ENCODE measurements at places on chromosomes 16 and 17.

DNA sequence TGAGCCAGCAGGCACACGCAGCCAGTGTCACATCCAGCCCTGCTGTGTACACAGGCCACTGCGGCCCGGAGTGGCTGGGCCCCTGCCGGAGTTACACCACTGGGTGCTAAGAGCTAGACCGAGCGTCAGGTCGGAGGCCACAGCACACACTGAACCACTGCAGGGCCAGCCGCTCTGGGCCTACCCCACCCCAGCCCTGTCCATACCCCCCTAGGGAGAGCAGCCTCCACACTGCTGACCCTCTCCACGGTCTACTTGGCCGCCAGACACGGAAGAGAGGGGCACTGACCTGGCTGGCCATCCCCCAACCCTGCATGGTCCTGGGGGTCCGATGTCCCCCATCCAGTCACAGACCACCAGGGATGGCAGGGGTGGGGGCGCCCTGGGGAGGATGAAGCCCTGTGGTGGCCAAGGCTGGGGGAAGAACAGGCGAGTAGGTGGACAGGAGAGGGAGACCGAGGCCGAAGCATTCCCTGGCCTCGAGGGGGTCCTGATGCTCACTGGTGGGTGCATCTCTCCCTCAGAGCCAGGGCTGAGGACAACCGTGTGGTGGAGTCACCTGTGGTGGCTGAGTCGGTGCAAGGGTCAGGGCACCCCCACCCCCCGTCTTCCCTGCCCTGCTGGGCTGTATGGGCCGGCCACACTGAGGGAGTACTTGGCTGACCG lies 34.9 kb upstream of the ZC3H18 start:
- DNase-seq, result no peak

GRCh38 chr16:83552228-83552627 lies 255.6 kb upstream of the HSBP1 start:
- DNase-seq, result no peak

- DNase-seq, result no peak
Measured at GRCh38 chr17:1435326-1435725, 20.7 kb downstream of the CRK start.

DNA sequence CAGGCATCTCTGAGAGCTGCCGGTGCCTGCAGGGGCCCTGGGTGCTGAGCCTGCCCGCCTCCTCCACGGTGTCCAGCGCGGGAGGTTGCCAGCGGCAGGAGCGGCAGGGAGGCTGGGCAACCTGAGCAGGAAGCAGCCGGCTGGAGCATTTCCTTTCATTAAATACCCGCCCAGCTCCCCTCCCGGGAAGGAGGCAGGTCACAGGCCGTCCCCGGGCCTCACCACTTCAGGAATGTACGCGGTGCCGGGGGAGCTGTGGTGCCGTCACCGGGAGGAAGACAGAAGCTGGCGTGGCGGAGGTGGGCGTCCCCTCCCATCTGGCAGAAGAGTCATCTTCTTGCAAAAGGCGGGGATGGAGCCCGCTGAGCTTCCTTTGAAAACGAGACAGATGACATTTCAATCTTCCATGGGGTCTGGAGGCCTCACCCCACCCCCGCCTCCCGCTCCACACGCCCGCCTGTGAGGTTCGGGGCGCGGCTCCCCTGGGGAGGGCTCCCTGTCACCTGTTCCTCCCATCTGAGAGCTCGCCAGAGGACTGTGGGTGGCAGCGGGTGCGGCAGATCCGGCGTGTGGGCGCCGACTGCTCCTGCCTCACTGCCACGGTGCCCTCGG lies 16.0 kb downstream of the SOX8 start:
- DNase-seq, result peak; percentile 38

DNA sequence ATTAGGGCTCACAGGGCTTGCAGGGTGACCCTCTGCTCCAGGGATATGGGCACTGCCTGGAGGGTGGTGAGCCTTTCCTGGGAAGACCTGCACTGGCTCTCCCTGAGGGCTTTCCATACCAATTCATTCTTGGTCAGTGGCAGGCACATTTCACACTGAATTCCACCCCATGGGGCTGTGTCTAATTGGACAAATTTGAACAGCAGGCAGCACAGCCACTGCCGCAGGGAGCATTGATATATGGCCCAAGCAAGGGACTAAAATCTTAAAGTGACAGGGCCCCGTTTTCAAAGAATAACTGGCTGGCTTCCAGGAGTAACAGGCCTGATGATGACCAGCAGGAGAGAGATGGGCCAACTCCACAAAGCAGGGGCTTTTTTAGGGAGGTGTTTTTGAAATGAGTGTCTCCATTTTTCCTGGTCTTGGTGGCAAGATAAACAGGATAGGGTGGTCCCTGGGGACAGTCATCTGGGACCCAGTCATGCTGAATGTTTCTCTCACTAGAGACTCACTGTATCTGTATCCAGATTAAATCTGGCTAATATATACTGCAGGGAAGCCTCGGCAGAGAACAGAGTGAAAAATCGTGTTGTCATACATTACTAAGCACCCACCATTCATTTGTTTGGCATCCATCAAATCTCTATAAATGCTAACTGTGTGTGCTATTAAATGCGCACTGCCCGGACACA lies 74.1 kb upstream of the TBX2 start:
- DNase-seq, result no peak

- DNase-seq, result no peak
Measured at GRCh38 chr16:81493755-81494433, 49.3 kb downstream of the CMIP start.

GRCh38 chr17:57869617-57870282 lies 19.9 kb upstream of the MRPS23 start:
- no peak for DNase-seq

DNA sequence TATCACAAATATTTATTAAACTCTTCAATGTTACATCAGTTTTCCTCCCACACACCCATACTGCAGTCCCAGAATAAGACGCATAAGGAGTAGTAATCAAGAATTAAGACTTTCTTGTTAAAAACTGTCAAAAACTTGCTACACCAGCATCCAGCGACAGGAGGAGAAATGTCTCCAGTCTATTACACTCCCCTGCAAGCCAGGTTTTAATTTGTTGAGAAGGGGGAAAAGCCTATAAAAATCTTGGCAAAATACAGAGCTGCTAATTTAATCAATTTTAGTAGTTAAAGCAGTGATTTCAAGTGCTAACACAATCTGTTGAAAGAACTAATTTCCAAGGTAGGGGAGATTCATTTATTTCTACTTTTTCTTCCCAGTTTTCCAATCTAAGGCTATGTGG lies 102.0 kb upstream of the MED13 start:
- DNase-seq, result no peak

DNA sequence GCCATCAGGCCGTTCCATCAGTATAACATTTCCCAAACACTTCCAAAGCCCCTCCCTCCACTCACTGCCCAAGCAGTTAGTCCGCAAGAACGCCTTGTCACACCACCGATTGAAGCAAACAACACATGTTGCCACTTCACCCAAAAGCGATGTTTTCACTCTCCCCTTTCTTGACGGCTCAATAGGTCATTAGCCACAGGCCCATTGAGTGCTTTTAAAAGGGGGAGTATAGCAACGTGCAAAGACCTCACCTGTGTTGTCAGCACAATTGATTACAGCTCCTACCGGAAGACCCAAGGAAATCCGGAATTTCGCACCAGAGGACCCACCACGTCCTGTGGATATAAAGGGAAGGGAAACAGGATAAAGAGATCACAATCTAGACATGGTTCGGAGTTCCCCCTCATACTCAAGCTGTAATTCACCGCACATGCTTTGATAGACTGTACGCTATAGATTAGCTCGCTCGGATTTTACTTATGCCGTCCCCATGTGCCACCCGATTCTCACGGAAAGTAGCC lies 690 bp downstream of the RPL23 start:
- DNase-seq, result no peak

GRCh38 chr16:31352376-31353115 lies 2.4 kb upstream of the ITGAX start:
- DNase-seq, result no peak
